GM19239 (cell line): ENCODE measurements at places on chromosomes 3 and 15.

GRCh38 chr3:87336761-87337160, 60.4 kb upstream of the POU1F1 start:
- DNase-seq: no peak

DNA sequence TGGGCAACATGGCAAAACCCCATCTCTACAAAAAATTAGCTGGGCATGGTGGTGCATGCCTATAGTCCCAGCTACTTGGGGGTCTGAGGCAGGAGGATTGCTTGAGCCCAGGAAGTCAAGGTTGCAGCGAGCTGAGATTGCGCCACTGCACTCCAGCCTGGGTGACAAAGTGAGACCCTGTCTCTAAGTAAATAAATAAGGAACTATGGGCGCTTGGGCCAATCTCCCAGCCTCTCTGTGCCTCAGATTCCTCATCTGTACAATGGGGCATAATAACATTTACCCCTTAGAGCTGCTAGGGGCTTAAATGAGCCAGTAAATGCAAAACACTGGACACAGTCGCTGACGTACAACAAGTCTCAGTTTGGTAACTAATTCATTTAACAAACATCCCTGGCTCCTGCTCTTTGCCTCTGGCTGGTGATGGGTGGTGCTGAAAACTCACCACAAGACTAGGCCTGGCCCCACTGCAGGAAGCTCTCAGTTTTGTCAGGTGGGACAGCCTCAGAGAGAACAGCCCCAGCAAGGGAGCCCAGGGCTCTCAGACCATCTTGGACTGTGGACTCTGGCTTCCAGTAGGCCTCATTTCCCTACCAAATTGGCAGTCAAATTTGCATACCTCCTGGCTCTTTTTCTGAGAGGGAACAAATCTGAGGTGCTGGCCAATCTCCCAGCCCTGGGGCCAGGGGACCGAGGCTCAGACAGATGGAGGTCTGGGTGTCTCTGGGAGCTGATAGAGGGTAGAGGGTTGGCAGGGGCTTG, 6.4 kb upstream of the TBC1D2B start:
- peak; percentile 41 for DNase-seq

DNA sequence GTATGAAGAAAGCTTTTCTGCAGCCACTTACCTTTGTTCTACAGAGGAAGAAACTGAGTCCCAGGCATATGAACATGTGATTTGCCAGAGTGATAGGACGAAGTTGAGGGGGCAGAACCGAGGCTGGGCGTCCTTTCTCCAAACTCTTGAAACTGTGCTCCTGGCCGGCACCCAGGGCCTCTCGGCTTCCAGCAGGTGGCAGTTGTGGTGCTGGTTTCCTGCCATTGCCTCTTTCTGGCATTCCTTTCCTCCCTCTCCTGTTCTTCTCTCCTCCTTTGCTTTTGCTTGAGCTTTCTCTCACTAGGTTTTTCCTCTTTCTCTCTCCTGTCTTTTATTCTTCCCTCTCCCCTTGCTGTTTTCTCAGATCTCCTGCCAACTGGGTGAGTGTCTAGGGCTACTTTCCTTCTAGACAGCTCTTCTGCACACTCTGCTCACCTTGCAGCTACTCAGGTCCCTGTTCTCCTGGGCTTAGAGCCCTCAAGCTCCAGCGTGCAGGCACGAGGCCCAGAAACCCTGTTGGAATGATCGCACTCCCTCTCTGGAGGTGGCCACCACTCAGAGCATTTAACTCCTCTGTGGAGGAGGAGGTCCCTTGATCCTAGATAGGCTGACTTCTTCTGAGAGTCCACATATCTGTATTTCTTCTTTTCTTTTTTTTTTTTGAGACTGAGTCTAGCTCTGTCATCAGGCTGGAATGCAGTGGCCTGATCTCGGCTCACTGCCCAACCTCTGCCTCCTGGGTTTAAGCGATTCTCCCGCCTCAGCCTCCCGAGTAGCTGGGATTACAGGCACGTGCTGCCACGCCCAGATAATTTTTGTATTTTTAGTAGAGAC, 26.2 kb downstream of the TRAK1 start:
- DNase-seq: no peak

DNA sequence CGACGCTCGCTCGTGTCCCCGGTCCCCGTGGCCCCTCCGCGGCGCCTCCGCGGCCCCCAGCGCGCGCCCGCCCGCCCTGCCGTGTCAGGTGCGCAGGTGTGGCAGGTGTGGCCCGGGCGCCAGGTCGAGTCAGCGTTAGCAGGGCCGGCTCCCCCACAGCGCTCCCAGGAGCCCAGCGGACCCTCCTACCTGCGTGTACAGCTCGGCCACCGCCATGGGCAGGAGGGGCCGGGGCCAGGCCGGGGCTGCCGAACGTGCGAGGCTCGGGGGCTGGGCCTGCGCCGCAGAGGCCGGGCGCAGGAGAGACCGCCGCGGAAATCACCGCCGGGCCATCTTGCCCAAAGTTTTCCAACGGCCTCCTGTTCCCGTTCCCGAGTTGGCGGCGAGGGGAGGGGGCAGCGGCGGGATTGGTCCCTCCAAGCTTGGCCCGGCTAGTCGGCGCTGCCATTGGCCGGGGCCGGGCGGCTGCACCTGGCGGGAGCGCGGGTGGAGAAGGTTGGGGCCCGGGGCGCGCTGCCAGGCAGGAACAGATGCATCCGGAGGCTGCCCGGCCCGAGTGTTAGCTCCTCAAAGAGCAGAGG, at the start of gene MYO5C:
Gene MYO5C (minus strand): TSS at position 384 of the 581 bp plus-strand sequence. CDS start 168 bp downstream, at position 216.
- DNase-seq: no peak
